Fibroblast of gingiva (primary cell): ENCODE measurements at places on chromosomes 2 and 18.
A peak's percentile ranks its signal among the peaks of the same experiment; 100 is the strongest.

GRCh38 chr2:26687328-26687727 is 5.2 kb upstream of the KCNK3 start:
- no peak for DNase-seq

DNA sequence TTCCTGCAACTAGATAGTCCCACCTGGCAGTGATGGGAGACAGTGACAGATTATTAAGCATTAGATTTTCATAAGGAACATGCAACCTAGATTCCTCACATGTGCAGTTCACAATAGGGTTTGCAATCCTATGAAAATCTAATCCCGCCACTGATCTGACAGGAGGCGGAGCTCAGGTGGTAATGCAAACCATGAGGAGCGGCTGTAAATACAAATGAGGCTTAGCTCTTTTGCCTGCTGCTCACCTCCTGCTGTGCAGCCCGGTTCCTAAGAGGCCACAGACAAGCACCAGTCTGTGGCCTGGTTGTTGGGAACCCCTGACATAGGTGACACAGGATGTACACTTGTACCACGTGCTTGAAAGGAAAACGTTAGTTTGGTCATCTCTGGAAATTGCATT is 41.6 kb downstream of the CDH19 start:
- DNase-seq: no peak

- DNase-seq: no peak
Measured at GRCh38 chr2:182826064-182826463, 40.4 kb downstream of the FRZB start.

DNA sequence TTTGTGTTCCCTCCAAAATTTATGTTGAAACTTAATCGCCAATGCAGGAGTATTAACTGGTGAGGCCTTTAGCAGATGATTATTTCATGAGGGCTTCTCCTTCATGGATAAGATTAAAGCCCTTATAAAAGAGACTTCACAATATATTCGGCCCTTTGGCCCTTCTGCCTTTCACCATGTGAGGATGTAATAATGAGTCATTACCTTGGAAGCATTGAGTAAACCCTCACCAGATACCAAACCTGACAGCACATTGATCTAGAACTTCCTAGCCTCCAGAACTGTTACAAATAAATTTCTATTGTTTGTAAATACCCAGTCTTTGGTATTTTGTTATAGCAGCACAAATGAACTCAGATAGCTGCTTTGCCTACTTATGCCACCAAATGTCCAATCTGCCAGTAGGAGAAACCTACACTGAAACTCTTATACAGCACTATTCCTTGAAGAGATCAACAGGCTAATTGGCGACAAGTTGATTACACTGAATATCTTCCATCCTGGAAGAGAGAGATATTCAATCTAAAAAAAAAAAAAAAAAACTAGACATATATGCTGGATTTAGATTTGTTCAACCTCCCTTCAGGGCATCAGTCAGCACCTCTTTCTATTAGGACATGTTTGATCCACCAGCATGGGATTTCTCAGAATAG is 125.9 kb upstream of the COL5A2 start:
- DNase-seq: peak; percentile 8

DNA sequence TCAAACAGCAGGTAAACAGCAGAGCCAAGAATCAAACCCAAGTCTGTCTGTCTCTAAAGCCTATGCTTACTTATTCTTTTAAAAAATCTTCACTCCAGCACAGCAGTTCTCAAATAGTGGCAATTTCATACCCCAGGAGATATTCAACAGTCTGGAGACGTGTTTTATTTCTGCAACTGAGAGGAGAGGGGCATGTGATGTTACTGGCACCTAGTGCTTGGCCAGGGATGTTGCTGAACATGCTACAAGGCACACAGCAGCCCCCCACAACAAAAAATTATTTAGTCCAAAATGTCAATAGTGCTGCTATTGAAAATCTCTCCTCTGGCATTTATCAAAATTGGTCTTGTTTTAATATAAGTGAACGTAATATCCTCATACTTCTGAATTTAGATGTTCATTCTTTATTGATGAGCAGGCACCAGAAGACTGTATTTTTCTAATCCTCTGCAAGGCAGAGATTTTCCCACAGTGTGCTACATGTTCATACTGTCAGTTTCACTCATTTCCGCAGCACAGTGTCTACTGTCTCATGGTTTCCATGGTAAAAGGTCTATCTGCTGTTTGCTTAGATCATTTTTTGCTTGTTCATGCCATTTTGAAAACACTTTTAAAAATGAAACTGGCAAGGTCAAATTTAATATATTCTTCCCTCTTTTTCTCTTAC is 90.5 kb downstream of the LRATD1 start:
- DNase-seq: no peak

DNA sequence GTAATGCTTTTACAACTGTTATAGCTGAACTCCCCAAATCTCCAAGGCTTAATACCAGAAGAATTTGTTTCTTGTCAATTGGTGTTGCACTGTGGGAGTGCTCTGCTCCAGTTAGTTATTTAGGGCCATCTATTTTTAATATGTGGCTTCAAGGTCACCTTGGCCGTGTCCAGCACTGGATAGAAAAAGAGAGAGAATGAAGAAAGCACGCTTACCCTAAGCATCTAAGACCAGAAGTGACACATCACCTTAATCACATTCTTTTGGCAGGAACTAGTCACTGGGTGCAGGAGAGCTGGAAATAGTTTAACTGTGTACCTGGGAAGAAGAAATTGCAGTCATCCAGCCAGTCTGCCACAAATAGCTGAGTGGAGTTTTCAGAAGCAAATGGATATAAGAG is 78.8 kb downstream of the VWC2L start:
- DNase-seq: no peak

DNA sequence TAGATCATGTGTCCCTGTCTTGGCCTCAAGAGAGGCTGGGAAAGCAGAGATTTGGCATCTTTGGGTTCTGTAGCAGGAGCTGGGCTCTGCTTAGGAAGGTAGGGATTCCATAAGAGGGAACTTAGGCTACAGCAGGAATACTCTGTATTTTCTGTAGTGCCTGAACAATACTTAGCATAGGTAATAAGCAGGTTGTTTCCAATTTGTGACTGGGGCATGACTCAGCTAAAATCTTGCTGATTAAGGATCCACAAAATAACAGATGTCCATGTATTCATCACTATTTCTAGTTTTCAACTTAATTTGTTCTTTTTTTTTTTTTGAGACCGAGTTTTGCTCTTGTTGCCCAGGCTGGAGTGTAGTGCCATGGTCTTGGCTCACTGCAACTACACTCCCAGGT is 68.5 kb downstream of the SMAD4 start:
- no peak for DNase-seq

- no peak for DNase-seq
Measured at GRCh38 chr2:197673106-197673505, 2.3 kb downstream of the RFTN2 start.

DNA sequence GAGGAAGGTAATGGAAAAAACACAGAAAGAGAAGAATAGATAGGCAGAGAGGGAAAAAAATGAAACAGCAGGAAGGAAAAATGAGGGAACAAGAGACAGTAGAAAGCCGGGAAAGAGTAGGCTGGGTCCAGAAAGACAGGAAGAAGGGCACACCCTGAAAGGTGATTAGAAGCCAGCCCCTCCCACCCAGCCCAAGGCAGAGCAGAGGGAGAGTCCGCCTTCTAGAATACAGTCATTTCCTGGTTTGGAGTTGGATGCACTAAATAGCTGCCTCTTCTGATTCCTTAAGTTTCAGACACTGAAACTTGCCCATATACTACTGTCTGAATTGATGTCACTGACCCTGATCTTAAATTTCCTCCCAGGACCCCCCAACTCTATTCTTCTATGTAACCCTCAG is 17.9 kb upstream of the DSG3 start:
- DNase-seq: no peak

GRCh38 chr2:175730050-175730449 is 272.0 kb downstream of the LNPK start:
- DNase-seq: no peak

DNA sequence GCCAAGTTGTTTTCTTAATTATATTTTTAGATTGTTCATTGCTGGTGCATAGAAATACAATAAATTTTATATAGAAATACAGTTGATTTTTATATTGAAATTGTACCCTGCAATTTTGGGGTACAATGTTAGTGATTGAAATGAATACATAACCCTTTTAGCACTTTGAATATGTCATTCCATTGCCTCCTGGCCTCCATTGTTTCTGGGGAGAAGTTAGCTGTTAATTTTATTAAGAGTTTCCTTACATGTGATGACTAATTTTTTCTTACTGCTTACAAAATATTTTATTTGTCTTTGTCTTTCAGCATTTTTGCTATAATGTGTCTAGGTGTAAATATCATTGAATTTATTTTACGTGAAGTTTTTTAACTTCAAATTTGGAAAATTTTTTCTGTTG is 176.5 kb upstream of the DCC start:
- no peak for DNase-seq

GRCh38 chr18:61569176-61569892 is 236.1 kb downstream of the CDH20 start:
- DNase-seq: peak; percentile 91

DNA sequence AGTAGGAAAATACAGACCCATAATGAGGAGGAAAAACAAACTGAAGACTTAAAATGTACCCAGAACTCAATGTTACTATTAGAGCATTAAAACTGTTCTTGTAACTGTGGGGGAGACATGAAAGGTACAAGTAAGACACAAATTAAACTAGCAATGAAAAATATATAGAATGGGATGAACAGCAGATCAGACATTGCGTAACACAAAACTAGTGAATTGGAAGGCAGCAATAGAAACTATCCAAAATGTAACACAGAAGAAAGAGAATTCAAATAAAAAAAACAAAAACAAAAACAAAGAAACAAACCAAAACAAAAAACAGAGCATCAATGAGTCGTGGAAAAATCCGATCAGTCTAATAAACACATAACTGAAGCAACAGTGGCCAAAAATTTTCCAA is 127.1 kb upstream of the CNGA3 start:
- DNase-seq: no peak

DNA sequence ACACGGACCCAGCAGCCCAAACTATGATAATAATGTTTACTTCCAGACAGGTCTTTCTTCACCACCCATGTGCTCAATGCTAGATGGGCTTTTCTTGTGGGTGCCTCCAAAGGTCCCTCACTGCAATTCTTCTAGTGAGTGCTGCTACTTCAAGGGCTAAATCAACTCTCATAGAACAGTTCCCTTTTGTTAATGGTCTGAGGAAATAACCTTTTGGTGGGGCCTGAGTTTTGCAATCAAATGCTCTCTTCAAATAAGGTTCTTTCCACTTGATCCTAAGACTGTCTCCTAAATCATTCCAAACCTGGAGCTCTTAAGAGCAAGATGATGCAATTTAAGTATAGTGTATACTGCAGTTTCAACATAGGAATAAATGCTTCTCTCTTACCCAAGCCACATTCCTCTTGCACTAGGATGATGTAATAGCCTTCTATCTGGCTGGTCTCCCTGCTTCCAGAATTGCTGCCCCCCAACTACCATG is 6.0 kb downstream of the NEMP2 start:
- peak; percentile 88 for DNase-seq

- DNase-seq: no peak
Measured at GRCh38 chr2:174335254-174335987, 667 bp downstream of the SP9 start.

DNA sequence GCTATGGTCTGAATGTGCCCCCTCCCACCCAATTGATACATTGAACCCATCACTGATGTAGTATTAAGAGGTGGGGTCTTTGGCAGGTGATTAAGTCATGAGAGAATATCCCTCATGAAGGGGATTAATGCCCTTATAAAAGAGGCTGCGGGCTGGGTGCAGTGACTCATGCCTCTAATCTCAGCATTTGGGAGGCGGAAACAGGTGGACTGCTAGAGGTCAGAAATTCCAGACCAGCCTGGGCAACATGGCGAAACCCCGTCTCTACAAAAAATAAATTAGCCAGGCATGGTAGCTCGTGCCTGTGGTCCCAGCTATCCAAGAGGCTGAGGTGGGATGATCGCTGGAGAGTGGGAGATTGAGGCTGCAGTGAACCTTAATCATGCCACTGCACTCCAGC is 14.3 kb downstream of the POLR2D start:
- no peak for DNase-seq

DNA sequence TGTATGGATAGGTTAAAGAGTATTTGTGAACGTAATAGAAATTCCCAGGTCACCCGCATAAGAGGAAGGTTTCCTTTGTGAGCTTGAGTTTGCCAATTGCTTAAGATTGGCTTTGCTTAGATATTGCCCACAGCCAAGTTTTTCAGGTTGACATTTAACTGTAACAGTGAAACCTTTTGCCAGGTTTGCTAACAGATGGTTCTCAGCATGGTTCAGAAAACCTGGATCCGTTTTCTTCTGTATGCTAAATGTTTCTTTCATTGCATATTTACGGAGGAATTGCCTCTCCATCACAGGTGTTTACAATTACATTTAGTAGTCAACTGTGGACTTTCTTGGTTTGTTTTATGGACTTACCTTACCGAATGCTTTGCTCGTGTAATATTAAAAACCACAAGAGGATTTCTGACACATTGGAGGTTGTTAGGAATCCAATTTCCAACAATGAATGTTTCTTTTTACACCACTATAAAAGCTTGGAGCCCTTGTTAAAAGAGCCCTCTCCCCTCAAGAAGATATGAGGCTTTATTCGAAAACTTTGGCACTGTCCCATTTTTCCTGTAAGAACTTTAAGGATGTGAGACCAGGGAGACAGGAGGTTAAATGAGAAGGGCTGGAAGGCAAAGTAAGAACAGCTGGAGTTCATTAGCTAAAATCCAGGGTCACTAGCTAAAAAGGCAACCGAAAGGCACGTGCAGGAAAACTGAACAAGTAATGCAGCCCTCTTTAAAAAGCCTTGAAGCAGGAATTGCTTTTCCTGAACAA is 7.8 kb downstream of the CDK15 start:
- peak; percentile 45 for DNase-seq

DNA sequence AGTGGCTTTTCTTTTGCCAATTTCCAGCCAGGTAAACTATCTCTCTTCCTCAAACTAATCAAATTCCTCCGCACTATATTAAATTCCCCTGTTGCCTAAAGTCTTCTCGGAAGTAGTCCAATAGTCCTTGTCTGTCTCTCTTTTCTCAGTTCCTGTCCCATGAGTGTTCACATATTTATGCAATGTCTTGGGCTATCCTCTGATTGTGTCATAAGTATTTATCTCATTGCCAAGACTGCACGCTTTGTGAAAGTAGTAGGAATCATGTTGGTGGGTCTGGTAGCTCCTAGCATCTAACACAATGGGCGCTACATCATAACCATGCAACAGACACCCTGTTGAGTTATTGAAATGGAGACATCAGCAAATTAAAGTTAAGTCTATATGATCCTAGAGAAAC is 59.9 kb upstream of the POU3F3 start:
- peak; percentile 79 for DNase-seq

DNA sequence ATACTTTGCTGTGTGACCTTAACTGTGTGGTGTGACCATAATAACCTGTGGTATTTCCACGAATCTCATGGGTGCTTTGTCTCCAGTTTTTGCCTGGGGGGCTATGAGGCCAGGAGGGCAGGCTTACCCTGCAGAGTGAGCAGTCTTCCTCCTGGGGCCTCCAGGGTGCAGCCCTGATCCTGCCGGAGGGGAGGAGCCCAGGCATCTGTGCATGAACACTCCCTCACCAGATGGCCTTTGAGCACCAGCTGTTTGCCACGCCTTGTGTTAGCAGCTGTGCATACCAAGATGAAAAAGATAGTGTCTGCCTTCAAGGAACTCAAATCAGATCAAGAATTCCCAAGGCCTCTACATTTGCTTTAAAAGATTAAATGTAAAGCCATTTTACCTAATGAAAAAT is 75.0 kb upstream of the RBM44 start:
- DNase-seq: peak; percentile 18

- no peak for DNase-seq
Measured at GRCh38 chr2:120338015-120338414, 7.9 kb upstream of the INHBB start.

- DNase-seq: no peak
Measured at GRCh38 chr2:203177361-203177760, 61.5 kb upstream of the CYP20A1 start.
